Renal cortical epithelial cell (primary cell): ENCODE measurements at places on chromosomes 11 and 22.
A peak's percentile ranks its signal among the peaks of the same experiment; 100 is the strongest.

DNA sequence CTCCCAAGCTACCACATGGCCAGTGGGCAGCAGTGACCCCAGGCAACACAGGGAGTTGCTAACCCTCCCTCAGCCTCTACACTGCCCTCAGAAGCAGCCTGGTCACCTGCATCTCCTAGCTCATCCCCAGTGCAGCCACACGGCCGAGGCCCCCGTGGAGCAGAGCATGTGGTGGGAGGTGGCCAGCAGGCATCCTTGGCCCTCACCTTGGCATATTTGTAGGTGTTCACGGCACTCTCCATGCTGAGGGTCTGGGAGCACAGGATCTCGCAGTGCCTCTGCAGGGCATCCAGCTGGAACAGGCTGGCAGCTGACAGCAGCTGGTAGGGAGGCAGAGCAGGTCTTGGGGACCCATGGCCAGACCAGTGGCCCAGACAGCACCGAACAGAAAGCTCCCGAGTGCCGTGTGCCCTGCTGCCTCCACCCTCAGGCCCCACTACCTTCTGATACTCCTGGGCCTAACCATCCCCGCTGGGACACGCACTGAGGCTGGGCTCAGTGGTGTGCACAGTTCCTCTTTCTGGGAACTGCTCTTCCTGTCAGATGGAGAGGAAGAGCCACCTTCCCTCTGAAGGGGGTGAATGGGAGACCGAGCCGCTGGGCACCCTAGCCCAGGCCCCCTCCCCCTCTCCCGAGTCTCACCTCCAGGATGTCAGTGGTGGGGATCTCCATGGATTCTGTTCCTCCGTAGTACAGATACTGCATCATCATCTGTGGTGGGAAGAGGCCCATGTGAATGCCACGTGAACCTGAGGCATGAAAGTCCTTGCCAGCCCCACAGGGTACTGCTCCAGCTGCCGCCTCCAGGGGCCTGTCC lies 48.8 kb downstream of the NAT10 start:
- DNase-seq, result no peak

GRCh38 chr11:102798012-102798746 lies at the start of gene MMP1:
Gene MMP1 (minus strand): TSS chr11:102798160. CDS start chr11:102798092, 68 bp downstream.
- DNase-seq, result peak; percentile 95

- DNase-seq, result peak; percentile 88
Observed at GRCh38 chr22:23219822-23220484, 39.6 kb downstream of the BCR start.

DNA sequence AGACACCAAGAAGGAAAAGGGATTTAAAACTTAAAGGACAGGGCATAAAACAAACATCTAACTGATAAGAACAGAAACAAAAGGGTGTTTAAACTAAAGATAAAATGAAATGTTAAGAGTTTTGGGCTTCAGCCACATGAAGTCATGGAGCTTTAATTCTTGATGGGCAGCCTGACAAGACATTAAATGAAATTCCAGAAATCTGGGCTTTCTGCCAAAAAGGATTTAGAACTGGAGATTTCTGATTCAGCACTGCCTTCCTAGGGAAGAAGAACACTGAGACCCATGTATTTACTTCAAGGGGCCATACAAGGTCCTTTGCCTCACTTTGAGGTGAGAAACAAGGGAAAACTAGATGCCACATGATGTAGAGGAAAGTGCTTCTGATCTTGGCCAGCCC lies 355.9 kb upstream of the RAG2 start:
- no peak for DNase-seq

DNA sequence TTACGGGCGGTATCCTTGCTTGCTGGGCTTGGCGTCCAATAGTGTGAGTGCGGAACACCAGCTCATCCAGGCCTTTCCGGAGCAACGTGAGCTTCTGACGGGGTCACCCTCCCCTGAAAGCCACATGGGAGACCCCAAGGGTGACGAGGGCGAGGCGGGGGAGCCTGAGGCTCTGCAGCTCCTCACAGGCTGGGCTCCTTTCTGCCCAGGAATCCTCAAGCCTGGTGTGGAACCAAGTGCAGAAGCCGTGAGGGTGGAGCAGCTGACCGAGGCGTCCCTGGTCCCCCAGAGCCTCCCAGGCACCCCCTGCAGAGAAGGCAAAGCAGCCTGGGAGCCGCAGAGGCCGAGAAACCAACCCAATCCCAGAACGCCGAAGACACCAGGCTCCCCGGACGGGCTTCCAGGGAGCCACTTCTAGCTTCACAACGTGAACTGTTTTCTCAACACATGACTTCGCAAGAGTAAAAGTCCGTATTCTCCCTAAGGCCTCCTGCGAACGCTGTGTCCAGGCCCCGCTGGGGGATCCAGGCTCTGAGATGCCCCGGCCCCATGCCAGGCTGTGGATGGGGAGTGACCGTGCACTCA lies 530.3 kb downstream of the BRD1 start:
- DNase-seq, result no peak
